ENCODE measurements at places on chromosomes 7 and 10.

DNA sequence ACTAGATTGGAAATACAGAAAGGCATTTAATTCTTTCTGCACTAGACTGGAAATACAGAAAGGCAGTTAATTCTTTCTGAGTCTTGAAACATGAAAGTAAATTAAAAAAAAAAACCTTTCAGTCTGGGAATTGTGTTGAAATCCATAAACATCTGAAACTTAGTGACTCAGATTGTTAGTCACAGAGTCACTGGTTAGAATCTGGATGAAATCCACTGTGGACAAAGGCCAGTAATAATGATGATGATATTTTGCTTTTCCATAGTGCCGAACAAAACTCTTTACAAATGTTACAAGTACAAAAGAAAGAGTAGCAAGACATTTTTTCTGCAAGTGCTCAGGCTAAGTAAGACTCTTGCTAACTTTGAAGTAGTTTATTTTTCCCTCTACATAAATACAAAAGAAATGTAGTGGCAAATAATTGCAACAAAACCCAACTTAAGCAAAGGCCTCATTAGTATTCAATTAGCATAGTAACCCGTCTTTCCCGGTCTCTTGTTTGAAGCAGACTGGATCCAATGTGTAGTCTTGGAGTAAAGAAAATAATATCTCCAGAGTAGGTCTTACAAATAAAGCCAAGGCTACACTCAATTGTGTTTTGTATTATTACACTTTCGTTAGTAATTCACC lies 5.8 kb upstream of the PRTFDC1 start:
- DNase-seq: no peak

DNA sequence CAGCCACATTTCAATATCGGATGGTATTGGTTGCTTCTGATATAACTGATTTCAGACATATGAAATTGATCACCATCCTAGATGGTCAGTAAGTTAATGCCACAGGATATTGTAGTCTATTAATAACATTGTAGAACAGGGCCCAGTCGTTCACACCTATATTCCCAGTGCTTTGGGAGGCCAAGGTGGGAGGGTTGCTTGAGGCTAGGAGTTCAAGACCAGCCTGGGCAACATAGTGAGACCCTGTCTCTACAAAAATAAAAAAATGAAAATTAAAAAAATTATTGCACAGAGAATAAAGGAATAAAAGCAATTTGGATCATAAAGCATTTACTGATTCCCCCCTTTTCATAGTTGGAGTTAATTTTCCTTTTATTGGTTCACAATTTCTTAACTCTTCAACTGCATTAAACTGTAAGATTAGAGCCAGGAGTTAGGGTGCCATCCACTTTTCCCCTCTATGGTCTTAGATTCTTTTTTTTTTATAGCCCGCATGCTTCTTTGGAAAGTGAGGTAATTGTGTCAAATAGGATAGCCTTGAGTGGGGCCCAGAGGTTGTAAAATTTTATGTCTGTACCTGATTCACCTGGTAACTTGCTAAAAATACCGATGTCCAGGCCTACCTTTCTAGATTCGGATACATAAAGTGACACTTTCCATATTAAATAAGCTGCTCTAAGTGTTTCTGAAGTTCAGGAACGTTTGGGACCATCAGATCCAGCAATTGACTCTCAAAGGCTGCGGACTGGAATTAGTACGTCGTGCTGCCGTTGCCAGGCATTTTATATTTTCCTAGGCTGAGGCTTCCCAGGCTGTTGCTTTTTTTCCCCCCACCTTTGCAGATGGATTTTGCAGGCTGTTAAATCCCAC lies 24.7 kb downstream of the ADK start:
- no peak for DNase-seq

- no peak for DNase-seq
Measured at GRCh38 chr7:135100856-135101255, 47.0 kb upstream of the TMEM140 start.

DNA sequence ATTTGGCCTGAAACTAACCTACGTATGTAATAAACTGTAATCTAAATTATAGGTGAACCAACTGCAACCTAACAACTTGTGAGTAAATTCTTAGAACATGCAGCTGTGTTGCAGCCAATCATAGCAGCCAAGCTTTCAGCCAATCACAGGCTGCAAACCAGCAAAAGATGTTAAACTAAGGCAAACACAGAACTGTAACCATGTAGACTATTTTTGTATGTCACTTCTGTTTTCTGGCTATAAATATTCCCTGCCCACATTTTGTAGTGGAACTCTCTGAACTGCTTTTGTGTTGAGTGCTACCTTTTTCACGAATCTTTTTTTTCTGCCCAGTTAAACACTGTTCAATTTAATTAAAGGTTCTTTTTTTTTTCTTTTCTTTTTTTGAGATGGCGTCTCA lies 28.2 kb upstream of the ZPBP start:
- DNase-seq: no peak

DNA sequence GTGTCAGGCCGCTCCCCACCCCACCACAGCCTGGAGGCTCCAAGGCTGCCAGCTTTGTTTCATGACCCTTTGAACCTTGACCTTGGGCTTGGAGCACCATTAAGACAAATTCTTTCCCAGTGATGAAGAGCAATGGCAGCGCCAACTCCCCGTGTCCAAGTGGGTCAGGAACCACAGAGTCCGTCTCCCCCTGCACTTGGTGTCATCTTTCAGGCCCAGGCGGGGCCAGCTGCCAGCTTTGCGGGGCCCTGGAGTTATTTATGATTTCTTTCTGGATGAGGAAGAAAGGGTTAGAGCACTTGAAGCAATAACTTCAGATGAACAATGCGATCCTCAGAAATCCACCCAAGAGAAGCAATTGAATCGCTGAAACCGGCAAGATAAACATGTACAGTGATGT lies 110.8 kb downstream of the MYL10 start:
- no peak for DNase-seq

DNA sequence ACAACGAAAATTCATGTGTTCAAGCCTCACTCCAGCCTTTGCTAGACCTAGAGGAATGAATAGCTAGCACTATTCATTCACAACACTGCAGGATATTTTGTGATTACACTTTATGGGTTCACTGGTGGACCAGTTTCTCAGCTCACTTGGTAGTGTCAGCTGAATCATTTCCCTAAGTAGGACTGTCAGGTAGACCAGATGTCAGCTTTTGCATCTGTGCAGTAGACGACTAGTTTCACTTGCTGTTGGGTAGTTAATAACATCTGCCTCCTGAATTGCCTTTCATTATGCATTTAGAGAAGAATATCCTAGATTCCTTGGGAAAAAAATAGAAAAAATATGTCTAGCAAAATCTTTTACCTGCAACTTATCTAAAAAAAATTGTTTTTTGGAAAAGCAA lies 296.4 kb downstream of the ADARB2 start:
- DNase-seq: no peak
